ENCODE measurements at places on chromosomes 4 and X. TPM values are rescaled to one million over a fixed set of nuclear protein-coding genes. Genes with fewer than 3 reads are reported as not detected.

Gene TCEAL7
- total RNA-seq = 25.2 TPM

Gene PYURF
- total RNA-seq = 81.0 TPM

Gene PROM1
- total RNA-seq = not detected

Gene ADGRL3
- 3.0 TPM for total RNA-seq

Gene IL15
- total RNA-seq = 2.9 TPM

Gene GPR173
- 1.7 TPM for total RNA-seq

Gene INPP4B
- total RNA-seq = 51.9 TPM

Gene GK2
- total RNA-seq = not detected

Gene MAGEB4
- not detected for total RNA-seq

Gene SLC26A1
- total RNA-seq = 0.26 TPM

Gene DGAT2L6
- total RNA-seq = not detected

Gene SPP1
- total RNA-seq = not detected

Gene LAGE3
- total RNA-seq = 14.2 TPM

Gene BCOR
- 10.6 TPM for total RNA-seq

Gene HMX1
- total RNA-seq = not detected

Gene SPIN4
- 2.4 TPM for total RNA-seq

Gene CSAG1
- total RNA-seq = not detected

Gene HSFX4
- total RNA-seq = not detected

Gene CYSLTR1
- total RNA-seq = 0.26 TPM

Gene METAP1
- total RNA-seq = 19.9 TPM

Gene WFS1
- total RNA-seq = 15.6 TPM

Gene SPOCK3
- 1.1 TPM for total RNA-seq

Gene ABCG2
- 1.7 TPM for total RNA-seq

Gene PPP4R3C
- total RNA-seq = not detected

Gene MSX1
- 9.4 TPM for total RNA-seq

Gene VCX3B
- total RNA-seq = not detected

Gene TRPC3
- under 0.01 TPM for total RNA-seq

Gene TMPRSS11F
- not detected for total RNA-seq

Gene GLRA2
- not detected for total RNA-seq

Gene BTK
- total RNA-seq = not detected

Gene VEGFD
- 0.40 TPM for total RNA-seq

Gene ABCE1
- 106 TPM for total RNA-seq

Gene MAGEA12
- not detected for total RNA-seq

Gene WNK3
- 0.26 TPM for total RNA-seq

Gene WAS
- 0.12 TPM for total RNA-seq

Gene FGG
- total RNA-seq = not detected

Data from aortic smooth muscle cell (primary cell).